ENCODE measurements at places on chromosomes 2 and 18. TPM values are rescaled to one million over a fixed set of nuclear protein-coding genes. Genes with fewer than 3 reads are reported as not detected.

- DNase-seq = peak; percentile 96
Measured at GRCh38 chr2:230712443-230713330, at the start of gene CAB39. CAB39 (plus strand) TSS chr2:230712842; CDS start chr2:230760002, 47,160 bp downstream.

DNA sequence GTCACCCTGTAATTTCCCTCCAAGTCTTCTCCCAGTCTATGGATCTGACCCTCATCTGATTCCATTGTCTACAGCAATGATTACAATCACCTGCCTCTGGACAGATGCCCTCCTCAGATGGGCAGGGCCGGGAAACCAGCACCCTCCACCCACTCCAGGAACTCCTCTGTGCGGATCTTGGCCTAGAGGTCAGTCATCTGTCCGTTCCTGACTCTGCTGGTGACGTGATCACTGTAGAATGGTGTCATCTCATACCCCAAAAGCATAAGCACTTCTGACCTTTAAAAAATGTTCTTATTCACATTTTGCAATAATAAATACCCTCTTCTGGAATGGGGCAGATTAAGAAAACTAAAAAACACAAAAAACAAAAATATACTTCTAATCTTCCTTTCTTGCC is 29.5 kb upstream of the BZW1 start:
- DNase-seq = no peak

DNA sequence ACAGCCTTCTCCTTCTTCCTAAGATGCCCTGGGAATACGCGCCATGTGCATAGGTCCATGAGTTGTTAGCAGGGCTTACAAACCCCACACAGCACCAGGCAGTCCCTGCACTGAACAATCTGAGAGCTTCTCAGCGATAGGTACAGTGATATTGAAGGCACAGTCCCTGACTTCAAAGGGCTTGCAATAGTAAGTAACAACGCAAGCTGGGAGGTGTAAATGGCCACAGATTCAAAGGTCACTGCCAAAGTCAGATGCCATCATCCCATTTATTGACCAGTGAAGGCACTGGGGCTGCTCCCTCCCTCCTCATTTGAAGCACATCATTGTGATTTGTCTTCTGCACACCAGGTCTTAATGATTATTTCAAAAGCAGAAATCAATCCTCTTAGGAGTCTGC is 541 bp upstream of the SCYGR3 start:
- DNase-seq = no peak

DNA sequence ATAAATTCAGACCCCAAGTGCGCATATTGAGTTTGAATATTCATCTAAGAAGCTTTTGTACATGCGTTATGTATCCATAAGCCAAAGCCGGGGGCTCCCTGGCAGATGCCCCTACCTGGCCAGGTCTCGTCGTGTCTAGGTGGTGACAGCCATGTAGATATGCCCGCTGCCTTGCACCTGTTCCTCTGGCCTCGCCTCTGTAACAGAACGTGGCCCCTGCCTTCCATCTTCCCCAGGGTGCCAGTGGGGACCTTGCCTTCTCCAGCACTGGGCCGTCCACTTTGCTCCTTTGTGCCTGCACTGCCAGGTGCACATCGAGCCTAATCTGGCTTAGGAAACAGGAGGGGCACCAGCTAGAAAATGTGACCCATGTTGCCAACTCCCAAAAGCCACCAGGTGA is 198.2 kb downstream of the AGAP1 start:
- DNase-seq = no peak

- DNase-seq = no peak
Measured at GRCh38 chr18:44039216-44039615, 641.5 kb upstream of the SETBP1 start.

- peak; percentile 39 for DNase-seq
Measured at GRCh38 chr2:209331291-209331844, 92.5 kb upstream of the MAP2 start.

- no peak for DNase-seq
Measured at GRCh38 chr2:224885836-224886547, 156.3 kb downstream of the DOCK10 start.

GRCh38 chr2:32900246-32900973 is 46.3 kb upstream of the LTBP1 start:
- DNase-seq = no peak

- DNase-seq = peak; percentile 14
Measured at GRCh38 chr2:240255165-240255491, 114.7 kb upstream of the OTOS start.

- DNase-seq = peak; percentile 83
Measured at GRCh38 chr2:119174216-119174992, 15.9 kb upstream of the C1QL2 start.

DNA sequence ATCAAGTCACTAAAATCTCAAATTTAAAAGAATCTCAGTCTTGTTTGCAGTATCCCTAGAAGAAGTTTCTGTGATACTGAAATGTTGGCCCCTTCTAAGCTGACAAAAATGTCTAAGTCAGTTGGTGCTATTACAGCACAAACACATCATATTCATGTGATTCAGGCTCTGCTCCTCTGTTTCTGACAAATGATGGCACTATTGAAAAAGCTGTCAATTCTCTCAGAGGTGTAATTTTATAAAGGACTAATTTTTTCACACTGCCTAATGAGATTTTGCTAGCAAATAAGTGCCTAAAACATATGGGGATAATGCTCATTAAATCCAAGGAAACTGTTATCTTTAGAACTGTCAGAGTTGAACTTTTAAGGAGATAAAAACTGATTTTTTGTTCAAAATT is 445.9 kb downstream of the DSC3 start:
- no peak for DNase-seq

DNA sequence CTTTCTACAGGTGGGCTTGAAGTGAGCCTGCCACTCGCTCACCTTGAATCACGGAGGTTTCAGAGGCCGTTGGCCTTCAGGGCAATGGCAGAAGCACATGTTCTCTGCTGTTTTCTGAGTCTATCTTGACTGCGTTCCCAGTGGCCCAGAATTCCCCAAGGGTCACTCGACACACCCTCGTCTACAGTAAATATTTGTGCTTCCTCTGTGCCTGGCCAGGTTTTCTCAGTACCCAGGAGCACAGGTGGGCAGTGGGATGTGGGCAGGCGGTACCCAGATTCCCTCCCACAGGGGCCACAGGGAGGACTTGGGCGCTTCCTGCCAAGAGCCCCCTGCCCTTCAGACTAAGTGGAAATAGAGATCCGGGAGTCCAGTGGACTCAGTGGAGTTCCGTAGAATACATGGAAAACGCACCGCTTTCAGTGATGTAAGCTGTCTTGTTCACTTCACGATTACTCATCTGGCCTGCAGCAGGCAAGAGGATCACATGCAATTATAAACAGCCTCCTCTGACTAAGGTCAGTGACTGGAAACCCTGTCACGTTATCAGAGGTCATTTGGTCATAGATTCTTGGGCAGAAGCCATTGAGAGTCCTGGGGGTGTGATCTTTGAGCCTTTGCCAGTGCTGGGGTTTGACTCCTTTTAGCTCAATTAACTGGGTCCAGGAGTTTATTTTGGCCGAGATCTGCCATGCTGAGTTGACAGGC is 179.8 kb downstream of the NEDD4L start:
- DNase-seq = no peak

GRCh38 chr2:173876833-173877413 is 88.2 kb downstream of the SP3 start:
- DNase-seq = no peak

The TEKT4 gene
- not detected for total RNA-seq

The ASB18 gene
- not detected for total RNA-seq

The MEP1B gene
- total RNA-seq = not detected

The XDH gene
- 1.3 TPM for total RNA-seq

The NR4A2 gene
- total RNA-seq = 0.37 TPM

The TUBA3E gene
- total RNA-seq = not detected

The ERBB4 gene
- total RNA-seq = 5.7 TPM

The TOGARAM2 gene
- 0.18 TPM for total RNA-seq

The CCDC141 gene
- 1.2 TPM for total RNA-seq

The PSTPIP2 gene
- total RNA-seq = 0.42 TPM

The RTP5 gene
- not detected for total RNA-seq

All from H7 (cell line).